Cerebellar nuclear complex (tissue), 1 donor: ENCODE measurements at places on chromosomes 2 and 18.

GRCh38 chr2:6800553-6800952 is 65.2 kb downstream of the CMPK2 start:
- DNase-seq = no peak

DNA sequence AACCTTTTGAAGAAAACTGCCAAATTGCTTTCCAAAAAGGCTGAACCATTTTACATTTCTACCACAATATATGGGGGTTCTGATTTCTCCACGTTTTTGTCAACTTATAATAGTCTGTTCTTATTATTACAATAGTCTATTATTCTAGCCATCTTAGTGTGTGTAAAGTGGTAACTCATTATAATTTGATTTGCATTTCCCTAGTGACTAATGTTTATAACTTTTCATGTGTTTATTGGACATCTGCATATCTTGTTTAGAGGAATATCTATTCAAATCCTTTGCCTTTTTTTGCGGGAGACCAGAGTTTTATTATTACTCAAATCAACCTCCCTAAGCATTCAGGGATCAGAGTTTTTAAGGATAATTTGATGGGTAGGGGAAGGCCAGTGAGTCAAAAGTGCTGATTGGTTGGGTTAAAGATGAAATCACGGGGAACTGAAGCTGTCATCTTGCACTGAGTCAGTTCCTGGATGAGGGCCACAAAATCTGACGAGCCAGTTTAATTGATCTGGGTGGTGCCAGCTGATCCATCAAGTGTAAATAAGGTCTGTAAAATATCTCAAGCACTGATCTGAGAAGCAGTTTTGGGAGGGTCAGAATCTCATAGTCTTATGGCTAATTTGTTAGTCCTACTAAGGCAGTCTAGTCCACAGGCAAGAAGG is 303.4 kb upstream of the NCKAP5 start:
- no peak for DNase-seq

GRCh38 chr2:146228020-146228393 is 1616.8 kb upstream of the ACVR2A start:
- no peak for DNase-seq

DNA sequence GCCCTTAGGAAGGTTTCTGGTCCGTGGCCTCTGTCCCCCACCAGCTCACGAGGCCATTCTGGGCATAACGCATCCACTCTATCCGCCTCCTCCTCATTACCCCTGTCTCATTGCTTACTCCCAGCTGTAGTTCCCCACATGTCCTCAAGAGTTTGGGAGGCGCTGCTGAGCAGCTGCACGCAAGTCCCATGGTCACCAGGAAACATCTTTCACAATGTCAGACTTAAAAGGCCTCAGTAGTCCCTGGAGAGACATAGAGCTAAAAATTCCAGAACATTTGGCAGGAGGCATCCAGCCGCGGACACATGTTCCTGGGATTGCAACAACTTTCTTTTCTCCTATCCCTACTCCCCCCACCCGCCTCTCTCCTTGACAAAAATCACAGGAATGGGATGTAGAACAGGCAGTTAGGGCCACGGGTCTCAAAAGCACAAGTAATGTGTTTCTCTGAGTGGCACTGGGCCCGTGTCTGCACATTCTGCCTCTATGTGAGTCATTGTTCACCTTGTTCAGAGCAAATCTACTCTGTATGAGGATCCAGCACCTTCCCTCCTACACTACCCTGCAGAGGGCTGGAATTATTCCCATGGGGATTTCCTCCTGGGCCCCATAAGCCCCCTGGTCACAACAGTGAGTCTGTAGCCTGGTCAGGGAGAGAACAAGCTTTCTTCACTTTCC is 8.1 kb downstream of the LBH start:
- no peak for DNase-seq

- no peak for DNase-seq
Observed at GRCh38 chr18:51044928-51045585, 15.0 kb downstream of the SMAD4 start.

- DNase-seq = no peak
Observed at GRCh38 chr18:47628240-47628781, 302.1 kb downstream of the SMAD2 start.
